ENCODE measurements at places on chromosomes 12 and 14. TPM values are rescaled to one million over a fixed set of nuclear protein-coding genes. Genes with fewer than 3 reads are reported as not detected.

DNA sequence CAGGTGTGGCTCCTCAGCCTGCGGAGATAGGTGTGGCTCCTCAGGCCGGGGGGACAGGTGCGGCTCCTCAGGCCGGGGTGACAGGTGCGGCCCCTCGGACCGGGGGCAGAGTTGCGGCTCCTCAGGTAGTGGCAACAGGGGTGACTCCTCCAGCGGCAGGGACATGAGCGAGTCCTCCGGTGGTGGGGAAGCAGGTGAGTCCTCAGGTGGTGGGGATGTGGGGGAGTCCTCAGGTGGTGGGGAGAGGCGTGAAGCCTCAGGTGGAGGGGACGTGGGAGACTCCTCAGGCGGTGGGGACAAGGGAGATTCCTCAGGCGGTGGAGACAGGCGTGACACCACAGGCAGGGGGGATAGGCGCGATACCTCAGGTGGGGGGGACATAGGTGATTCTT lies 9.2 kb downstream of the KMT2D start:
- no peak for DNase-seq

Gene NELL2
- 13.2 TPM for total RNA-seq

GRCh38 chr12:108099073-108099472 lies 30.0 kb upstream of the WSCD2 start:
- DNase-seq, result no peak

- no peak for DNase-seq
Measured at GRCh38 chr14:105381446-105382342, 16.6 kb upstream of the TEX22 start.

Gene BICDL1
- 20.9 TPM for total RNA-seq

- no peak for DNase-seq
Measured at GRCh38 chr14:26261368-26262122, 336.3 kb downstream of the NOVA1 start.

Gene OAS3
- 13.9 TPM for total RNA-seq

DNA sequence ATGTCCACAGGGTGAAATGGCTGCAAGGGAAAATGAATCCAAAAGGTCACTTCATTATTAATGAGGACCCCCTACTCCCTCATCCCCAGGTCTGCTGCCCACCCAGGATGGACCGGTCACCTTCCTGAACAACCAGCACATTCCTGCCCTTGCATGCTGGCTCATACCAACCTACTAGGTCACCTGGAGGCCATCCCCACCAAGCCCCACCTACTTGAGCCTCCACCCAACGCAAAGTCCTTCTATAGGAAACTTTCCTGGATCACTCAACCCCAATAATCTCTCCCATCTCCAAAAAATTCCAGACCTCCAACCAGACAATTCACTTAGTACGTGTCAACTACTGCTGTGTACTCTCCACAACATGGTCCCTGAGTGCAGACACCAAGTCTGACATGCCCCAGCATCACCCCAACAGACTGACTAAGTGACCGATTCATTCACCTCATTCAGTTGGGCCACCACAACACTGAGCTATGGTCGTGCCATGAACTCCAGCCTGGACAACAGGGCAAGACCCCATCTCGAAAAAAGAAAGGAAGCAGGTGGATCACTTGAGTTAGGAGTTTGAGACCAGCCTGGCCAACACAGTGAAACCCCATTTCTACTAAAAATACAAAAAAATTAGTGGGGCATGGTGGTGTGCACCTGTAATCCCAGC lies 18.1 kb downstream of the CLMN start:
- no peak for DNase-seq

DNA sequence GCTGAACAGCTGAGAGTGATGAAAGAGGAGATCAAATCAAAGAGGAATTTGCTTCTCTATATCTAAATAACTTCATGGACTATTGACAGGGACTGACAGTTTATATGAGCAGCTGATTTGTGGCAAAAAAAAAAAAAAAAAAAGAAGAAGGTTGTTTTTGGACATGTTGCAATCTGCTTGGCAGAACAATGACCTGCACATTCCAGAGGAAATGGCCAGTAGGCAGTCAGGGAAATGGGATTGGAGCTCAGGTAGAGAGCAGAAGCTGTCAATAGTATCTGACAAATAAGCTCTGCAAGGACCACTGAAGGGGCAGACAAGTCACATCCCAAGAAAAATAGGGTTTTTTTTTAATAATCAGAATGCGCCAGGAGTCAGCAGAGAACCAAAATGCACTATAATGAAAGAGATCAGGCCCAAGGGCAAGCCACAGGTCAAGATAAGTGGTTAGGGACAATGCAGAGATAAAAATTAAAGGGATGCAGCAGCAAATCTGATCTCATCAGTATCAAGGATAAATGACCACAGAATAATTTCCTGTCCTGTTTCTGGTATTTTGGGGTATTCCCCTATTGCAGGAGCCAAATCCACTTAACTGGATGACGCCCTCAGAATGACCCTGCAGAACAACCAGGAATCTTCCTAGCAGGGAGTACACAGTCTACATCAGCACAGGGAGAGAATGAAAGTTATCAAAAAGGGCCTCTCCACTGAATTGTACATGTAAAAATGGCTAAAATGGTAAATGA lies 22.6 kb upstream of the DUSP16 start:
- no peak for DNase-seq

Gene LTBP2
- 33.4 TPM for total RNA-seq

Gene LRRK2
- total RNA-seq, result 262 TPM
